ENCODE measurements at places on chromosomes 12 and 14. TPM values are rescaled to one million over a fixed set of nuclear protein-coding genes. Genes with fewer than 3 reads are reported as not detected.

DNA sequence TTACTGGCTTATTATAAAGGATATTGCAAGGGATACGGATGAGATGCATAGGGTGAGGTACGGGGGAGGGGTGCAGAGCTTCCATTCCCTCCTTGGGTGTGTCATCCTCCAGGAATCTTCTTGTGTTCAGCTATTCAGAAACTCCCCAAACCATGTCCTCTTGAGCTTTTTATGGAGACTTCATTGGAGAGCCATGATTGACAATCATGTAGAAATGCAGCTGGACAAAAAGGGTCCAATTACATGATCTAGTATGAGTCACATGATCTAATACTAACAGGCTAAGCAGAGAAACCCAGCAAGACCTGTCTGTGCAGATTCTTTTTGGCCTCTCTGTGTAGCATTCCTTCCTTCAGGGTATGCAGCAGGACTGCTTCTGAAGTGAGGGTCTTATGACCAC is 23.9 kb upstream of the FLVCR2 start:
- H3K27ac ChIP-seq, result no peak overlapping the region
- DNase-seq, result no peak
- H3K4me3 ChIP-seq, result no peak overlapping the region

The ZNF10 gene
- polyA plus RNA-seq, result 3.3 TPM

- H3K36me3 ChIP-seq, result no peaks in the 10 kb centered on the region
- H3K27me3 ChIP-seq, result no peaks in the 10 kb centered on the region
- no peak overlapping the region for H3K27ac ChIP-seq
- H3K4me1 ChIP-seq, result no peaks in the 10 kb centered on the region
- DNase-seq, result no peak
- H3K4me3 ChIP-seq, result no peak overlapping the region
These were observed 1.1 kb downstream of the MGST1 start for GRCh38 chr12:16348435-16349130.

The KRT79 gene
- not detected for polyA plus RNA-seq

- H3K27me3 ChIP-seq, result no peaks in the 10 kb centered on the region
- H3K27ac ChIP-seq, result no peak overlapping the region
- no peak overlapping the region for H3K4me3 ChIP-seq
- no peak for DNase-seq
- H3K4me1 ChIP-seq, result peaks cover 2% of the 10 kb centered on the region
- H3K36me3 ChIP-seq, result no peaks in the 10 kb centered on the region
These were observed 162.5 kb downstream of the C12orf50 start for GRCh38 chr12:87866578-87867292.

The A2M gene
- 268 TPM for polyA plus RNA-seq

DNA sequence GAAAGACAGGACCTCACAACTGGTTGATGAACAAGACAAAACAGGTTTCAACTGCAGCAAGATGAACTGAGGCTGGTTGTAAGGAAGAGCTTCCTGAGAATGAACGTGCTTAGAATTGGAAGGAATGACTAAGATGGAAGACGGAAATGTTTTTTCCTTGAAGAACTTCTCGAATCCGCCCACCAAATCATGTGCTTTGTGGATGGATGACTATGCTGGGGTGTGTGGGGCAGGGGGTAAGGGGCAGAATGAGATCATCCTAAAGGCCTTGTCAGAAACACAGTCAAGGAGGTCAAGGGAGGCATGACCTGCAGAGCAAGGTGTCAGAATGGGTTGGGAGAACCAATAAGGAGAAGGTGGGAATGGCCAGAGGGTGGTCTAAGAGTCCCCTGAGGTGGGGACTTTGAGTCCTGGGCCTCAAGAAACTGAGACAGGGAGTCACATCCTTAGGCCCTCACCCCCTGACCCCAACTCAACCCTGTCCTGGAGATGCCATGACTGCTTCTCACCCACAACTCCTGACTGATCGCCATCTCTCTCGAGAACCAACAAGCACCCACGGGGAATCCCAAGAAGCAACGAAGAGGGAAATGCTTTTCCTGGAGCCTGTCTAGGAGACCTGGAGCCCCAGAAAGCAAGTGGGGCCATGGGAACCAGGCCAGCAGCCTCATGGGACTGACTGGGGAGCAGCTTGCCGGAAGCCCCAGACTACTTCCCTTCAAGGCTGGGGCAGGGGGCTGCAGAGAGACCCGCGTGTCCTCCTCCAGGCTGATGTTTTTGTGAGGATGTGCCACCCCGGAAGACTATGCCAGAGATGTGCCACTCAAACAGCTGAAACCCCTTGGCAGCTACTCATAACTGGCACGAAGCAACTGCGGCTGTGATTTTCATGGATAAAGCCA is 84.0 kb downstream of the ACTN1 start:
- no peaks in the 10 kb centered on the region for H3K4me1 ChIP-seq
- H3K36me3 ChIP-seq, result peaks cover 3% of the 10 kb centered on the region
- no peak overlapping the region for H3K4me3 ChIP-seq
- peak; percentile 56 for DNase-seq
- peak overlapping the region; percentile 92 for H3K27ac ChIP-seq

DNA sequence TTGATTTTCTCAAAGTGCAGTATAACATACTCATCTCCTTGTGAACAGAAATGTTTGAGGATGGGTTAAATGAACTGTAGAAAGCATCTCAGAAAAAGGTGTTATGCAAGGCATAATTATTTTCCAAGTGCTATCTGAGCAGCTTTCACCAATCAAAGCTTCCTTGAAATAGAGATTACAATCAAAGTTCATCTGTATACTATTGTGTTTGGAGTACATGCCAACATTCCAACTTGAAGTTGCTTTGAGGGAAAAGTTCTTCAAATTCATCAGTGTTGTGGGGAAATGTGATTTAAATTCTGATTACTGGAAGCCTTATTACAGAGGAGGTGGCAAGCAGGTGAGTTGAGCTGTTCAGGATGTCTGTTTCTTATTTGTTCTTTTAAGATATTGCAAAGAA is 68.2 kb downstream of the TMTC2 start:
- H3K4me3 ChIP-seq, result no peak overlapping the region
- no peaks in the 10 kb centered on the region for H3K4me1 ChIP-seq
- no peak for DNase-seq
- no peak overlapping the region for H3K27ac ChIP-seq

- H3K27me3 ChIP-seq, result no peaks in the 10 kb centered on the region
- no peak for DNase-seq
- no peak overlapping the region for H3K27ac ChIP-seq
- no peak overlapping the region for H3K4me3 ChIP-seq
These were observed 63.7 kb downstream of the TRAF3 start for GRCh38 chr14:102840771-102841528.

The NEUROD4 gene
- not detected for polyA plus RNA-seq

The KRT85 gene
- not detected for polyA plus RNA-seq

DNA sequence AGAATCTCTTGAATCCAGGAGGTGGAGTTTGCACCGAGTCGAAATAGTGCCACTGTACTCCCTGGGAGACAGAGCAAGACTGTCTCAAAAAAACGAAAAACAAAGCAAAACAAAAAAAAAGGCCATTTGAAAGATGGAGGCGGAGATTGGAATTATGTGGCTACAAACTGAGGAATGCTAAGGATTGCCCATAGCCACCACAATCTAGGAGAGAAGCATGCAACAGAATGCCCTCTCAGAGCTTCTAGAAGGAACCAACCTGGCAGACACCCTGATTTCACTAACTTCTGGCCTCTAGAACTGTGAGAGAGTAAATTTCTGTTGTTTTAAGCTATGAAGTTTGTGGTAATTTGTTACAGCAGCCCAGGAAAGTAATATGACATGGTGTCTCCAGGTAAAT is 50.1 kb upstream of the LIMA1 start:
- no peak overlapping the region for H3K4me3 ChIP-seq
- no peaks in the 10 kb centered on the region for H3K36me3 ChIP-seq
- H3K27me3 ChIP-seq, result no peaks in the 10 kb centered on the region

The PLBD1 gene
- 3.0 TPM for polyA plus RNA-seq

- no peak for DNase-seq
- no peak overlapping the region for H3K4me3 ChIP-seq
These were observed 100.5 kb upstream of the SLC38A2 start for GRCh38 chr12:46472893-46473633.

GRCh38 chr12:29769162-29769858 is 14.4 kb downstream of the TMTC1 start:
- no peaks in the 10 kb centered on the region for H3K27me3 ChIP-seq
- DNase-seq, result no peak
- no peak overlapping the region for H3K4me3 ChIP-seq
- no peak overlapping the region for H3K27ac ChIP-seq

DNA sequence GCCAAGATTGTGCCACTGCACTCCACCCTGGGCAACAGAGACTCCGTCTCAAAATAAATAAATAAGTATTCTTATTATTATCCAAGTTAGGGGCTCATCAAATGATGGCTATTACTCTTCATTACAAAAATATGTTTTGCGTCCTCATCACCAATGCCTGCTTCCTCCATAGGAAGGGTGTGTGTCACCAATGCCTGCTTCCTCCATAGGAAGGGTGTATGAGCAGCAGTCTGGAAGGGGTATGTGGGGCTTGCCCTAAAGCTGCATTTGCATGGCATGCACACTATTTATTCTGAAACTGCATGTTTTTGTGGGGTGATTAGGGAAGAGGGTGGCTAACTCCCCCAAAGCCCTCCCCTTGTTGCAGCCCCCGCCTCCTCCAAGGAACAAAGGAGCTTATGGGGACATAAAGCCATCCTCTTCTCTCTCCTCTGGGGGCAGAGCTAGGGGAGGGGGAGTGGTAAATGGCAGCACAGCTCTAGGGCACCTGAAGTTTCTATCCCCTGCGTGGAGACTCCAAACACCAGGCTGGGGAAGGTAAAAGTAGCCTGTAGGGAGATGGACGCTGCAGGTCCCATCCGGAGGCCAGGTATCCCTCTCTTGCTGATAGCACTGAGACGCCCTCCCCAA is 1.3 kb downstream of the CAMKK2 start:
- H3K36me3 ChIP-seq, result no peaks in the 10 kb centered on the region
- peak overlapping the region; percentile 91 for H3K4me3 ChIP-seq
- no peaks in the 10 kb centered on the region for H3K27me3 ChIP-seq
- H3K27ac ChIP-seq, result no peak overlapping the region

- no peak overlapping the region for H3K4me3 ChIP-seq
- DNase-seq, result no peak
- no peak overlapping the region for H3K27ac ChIP-seq
- no peaks in the 10 kb centered on the region for H3K4me1 ChIP-seq
These were observed 199.5 kb upstream of the SFSWAP start for GRCh38 chr12:131511391-131511802.

- H3K27me3 ChIP-seq, result no peaks in the 10 kb centered on the region
- no peak overlapping the region for H3K27ac ChIP-seq
- no peaks in the 10 kb centered on the region for H3K4me1 ChIP-seq
- H3K36me3 ChIP-seq, result no peaks in the 10 kb centered on the region
These were observed 73.2 kb downstream of the RIMBP2 start for GRCh38 chr12:130642856-130643255.

All from aorta (tissue), 5 donors.